ENCODE measurements at places on chromosomes 11 and 22. TPM values are rescaled to one million over a fixed set of nuclear protein-coding genes. Genes with fewer than 3 reads are reported as not detected.
A peak's percentile ranks its signal among the peaks of the same experiment; 100 is the strongest.

DNA sequence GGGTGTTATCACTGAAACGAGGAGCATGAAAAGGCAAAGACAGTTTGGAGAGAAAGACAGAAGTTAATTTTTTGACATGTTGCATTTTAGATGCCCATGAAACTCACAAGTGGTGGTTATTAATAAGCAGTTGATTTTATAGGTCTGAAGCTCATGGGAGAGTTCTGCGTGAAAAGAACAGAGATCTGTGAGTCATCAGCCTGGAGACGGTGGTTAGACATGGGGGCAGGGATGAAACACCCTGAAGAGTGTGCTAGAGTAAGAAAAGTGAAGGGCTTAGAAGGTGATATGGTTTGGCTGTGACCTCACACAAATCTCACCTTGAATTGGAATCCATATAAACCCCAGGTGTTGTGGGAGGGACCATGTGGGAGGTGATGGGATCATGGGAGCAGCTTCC is 289.1 kb upstream of the ISX start:
- no peak for DNase-seq
- H3K27me3 ChIP-seq: no peaks in the 10 kb centered on the region
- no peaks in the 10 kb centered on the region for H3K4me1 ChIP-seq
- no peaks in the 10 kb centered on the region for H3K36me3 ChIP-seq

Gene OR5D18
- not detected for total RNA-seq

Gene TUBA8
- total RNA-seq: 5.6 TPM

DNA sequence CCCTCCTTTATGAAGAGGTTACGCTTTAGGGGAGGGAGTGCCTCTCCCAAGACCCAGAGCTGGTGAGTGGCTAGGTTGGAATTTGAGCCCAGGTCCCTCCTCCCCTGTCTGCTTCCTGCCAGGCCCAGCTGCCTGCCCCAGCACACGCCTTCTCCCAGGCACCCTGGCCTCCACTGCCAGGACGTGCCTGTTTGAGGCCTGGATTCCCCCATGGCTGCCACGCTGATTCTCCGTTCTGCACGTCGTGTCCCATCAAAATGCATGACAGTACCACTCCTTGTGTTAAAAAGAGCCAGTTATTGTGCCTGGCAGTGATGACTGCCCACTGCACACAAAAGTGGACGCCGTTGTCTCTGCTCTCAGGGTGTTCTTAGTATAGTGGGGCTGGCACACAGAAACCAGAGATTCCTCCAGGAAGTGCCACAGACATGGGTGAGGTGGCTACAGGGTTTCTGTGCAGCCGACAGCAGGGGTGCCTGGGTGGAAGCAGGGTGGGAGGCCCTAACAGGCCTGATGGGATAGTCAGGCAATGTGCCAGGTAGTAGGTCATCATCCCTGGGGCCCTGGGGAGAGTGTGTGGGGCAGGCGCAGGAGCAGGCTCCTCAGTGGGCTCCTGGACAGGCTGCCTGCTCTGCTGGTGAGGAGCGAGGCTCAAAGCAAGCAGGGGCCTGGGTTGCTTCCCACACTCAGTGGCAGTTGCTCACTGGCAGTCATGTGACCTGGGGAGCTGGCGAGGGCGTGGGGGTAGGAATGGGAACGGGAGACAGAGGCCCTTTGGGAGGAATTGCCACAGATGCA is 24.2 kb downstream of the MED15 start:
- H3K36me3 ChIP-seq: peaks cover 6% of the 10 kb centered on the region
- peak overlapping the region; percentile 87 for H3K27ac ChIP-seq
- H3K4me1 ChIP-seq: peaks cover 66% of the 10 kb centered on the region
- no peak for DNase-seq
- no peak overlapping the region for H3K4me3 ChIP-seq

Measured in vagina (tissue), 2 donors.